ENCODE measurements at places on chromosomes 2 and 18.

DNA sequence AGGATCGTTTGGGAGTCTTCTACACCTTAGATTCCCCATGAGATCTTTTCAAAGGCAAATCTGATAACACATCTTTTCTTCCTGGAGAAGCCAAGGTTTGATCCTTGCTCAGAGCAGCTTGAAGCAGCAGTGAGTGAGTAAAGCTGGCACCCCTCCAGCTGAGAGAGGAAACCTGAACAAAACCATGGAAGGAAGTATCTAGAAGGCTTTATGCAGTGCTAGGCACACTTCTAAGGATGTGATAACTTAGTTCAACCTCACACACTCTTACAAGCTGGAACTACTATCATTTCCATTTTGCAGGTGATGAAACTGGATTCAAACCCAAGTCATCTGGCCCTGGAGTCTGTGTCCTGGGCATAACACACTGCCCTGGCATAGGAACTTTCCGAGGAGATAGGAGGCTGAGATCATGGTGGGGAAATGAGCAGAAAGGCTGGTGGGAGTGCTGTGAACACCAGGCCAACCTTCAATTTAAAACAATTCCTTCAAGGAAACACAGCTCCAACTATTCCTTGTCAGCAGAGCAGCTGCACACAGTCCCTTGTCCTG, 71.2 kb downstream of the CTAGE1 start:
- DNase-seq: no peak

- DNase-seq: no peak
Measured at GRCh38 chr2:17583646-17584045, 43.1 kb downstream of the VSNL1 start.

DNA sequence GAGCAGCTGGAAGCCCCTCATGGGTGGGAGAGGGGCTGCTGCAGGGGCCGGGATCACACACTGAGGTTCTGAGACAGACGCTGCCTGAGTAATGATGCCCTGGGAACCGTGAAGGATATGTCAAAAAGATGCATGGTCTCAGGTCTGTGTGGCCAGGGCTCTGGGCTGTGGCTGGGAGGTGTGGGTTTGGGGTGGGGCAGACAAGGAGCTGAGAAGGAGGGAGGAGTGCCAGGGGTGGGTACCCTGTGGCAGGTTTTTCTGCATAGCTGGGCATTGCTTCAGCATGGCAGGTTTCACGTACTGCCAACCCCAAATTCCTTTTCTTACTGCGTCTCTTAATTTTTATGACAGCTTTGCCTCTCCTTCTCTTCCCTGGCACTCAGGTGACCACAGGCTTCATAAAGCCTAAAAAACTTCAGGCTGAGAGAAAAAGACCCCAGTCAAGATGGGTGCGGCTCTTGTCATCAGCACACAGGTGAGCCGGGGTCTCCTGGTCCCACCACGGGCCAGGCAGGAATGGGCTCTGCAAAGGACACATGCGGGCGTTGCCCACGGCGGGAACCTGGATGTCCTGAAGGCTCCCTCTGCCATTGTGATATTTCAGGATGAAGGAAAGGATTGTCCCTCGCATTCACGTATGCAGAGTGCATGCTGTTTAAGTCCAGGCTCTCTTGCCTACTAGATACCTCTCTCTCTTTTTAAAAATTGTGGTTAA, 18.0 kb downstream of the MALL start:
- no peak for DNase-seq

GRCh38 chr2:180907731-180908130, 72.7 kb upstream of the UBE2E3 start:
- DNase-seq: no peak
